ENCODE measurements at places on chromosomes 3 and 15. TPM values are rescaled to one million over a fixed set of nuclear protein-coding genes. Genes with fewer than 3 reads are reported as not detected.

GRCh38 chr3:176978441-176978840, 218.8 kb downstream of the TBL1XR1 start:
- no peak for DNase-seq

DNA sequence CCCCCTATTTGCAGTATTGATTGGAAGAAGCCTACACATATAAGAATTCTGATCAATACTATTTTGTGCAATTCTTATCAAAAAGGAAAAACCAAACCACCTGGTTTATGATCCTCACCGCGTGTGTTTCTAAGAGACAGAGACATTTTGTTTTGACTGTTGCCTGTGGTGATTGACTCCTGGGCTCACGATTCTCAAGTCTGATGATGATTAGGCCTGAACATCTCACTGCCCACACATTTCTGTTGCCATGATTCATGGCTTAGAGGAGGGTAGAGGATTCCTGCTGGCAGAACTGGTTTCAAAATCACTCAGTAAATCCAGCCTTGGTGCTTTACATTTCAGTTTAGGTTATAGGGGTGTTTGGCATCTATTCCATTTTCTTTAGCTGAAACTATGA, 88.3 kb upstream of the UBE3A start:
- no peak for DNase-seq

- DNase-seq, result peak; percentile 76
These were observed at the start of gene PLCB2 for GRCh38 chr15:40307421-40308211. PLCB2 (minus strand) TSS chr15:40307935; CDS start chr15:40307672, 263 bp downstream.

Gene ARPIN
- total RNA-seq, result 5.5 TPM

Data from H9 (cell line).